ENCODE measurements at places on chromosomes 7 and 10.

GRCh38 chr7:50693455-50694130 is 89.1 kb downstream of the GRB10 start:
- no peak for DNase-seq

GRCh38 chr10:33721509-33721908 is 387.0 kb upstream of the NRP1 start:
- DNase-seq: no peak

DNA sequence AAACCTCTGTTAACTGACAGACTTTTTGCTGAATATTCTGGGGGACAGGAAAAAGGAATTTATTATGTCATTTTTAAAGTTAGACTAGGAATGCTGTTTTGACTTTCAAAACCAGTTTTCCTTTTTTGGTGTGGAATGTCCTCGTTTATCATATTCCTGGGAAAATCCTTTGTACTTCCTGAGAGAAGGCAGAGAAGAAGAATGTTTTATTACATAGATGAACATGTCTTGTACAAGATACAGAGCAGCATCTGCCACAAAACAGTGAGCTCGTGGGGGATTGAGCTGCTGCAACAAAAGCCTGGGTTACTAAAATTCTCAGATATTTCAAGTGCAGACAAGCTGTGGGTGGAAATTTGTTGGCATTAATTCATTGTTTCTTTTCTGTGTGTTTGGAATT is 20.2 kb downstream of the MCU start:
- DNase-seq: no peak

GRCh38 chr10:86775056-86775869 is 18.8 kb downstream of the BMPR1A start:
- DNase-seq: no peak

- DNase-seq: no peak
Observed at GRCh38 chr7:134720091-134720935, 59.1 kb upstream of the CALD1 start.

DNA sequence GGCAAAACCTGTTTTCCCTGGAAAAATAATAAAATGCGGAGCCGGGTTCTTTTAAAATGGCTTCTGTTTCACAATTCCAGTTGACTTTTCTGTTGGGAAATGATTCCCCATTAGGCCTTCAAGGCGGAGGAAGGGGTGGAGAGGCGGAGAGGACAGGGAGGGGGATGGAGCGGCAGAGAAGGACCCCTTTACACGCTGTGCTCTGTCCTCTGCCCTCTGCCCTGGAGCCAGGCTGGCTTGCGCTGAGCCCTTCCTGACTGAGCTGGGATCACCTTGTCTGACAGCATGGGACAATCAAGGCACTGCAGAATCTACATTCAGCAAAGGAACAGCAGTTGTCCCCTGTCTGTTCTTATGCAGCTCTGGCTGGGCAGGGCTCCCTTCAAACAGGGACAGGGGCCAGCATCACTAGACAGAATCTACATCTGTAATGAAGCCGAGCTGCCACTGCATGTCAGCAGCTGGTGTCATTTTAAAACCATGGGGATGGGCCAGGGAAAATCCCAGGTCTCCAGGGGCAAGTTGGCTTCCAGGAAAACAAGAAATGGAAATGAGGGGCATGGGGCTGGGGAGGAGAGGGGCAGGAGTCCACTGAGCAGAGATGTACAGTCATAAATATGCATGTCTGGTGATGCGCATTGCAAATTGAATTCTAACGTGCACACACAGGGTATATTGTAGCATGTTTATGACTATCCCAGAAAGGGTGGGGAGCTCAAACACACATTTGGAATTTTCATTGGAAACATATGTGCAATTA is 120.0 kb downstream of the MKX start:
- no peak for DNase-seq

- DNase-seq: peak; percentile 65
Observed at GRCh38 chr7:6271694-6272440, 557 bp downstream of the CYTH3 start.

- DNase-seq: no peak
Observed at GRCh38 chr10:28179006-28179742, 123.7 kb downstream of the MPP7 start.

DNA sequence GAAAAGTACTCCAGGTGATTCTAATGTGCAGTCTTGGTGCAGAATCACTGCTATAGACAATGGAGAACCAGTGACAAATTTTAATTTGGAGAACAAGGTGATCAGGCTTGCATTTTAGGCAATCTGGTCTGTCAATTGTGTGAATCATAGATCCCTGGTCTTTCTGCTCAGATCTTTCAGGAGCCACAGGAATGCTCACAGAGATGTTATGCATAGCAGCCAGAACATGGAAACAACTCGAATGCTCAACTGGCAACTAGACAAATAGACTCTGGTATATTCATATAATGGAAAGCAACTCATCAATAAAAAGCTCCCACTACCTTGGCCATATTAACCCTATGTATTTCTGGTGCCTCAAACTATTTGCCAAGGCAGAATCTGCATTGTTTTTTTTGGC is 209.1 kb downstream of the PHF14 start:
- no peak for DNase-seq
